Naive thymus-derived CD4-positive, alpha-beta T cell (primary cell): ENCODE measurements at places on chromosomes 12 and 14. TPM values are rescaled to one million over a fixed set of nuclear protein-coding genes. Genes with fewer than 3 reads are reported as not detected.

Gene ACVRL1
- total RNA-seq, result not detected

Gene CLEC2D
- total RNA-seq, result 378 and 382 TPM in 2 replicates

Gene RHOJ
- not detected for total RNA-seq

DNA sequence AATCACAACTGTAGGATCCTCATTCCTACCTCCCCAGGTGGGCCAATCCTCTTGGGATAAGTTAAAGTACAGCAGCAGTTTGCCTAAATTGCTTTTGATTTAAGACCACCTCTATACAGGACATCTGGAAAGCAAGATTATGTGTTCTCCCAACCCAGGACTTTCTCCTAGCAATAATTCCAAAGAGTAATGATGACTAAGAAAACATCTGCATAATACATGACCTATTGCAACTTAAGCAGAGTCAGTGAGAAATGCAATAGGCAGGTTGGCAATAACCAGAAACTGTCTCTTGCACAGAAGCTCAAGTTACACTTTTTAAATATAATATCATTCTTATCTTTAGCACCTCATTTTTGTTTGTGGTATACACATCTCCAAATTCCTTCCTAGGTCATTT is 275.4 kb downstream of the TRHDE start:
- no peak for DNase-seq
- H3K36me3 ChIP-seq, result no peaks in the 10 kb centered on the region
- no peaks in the 10 kb centered on the region for H3K27me3 ChIP-seq
- no peak overlapping the region for H3K4me3 ChIP-seq
- H3K27ac ChIP-seq, result no peak overlapping the region

DNA sequence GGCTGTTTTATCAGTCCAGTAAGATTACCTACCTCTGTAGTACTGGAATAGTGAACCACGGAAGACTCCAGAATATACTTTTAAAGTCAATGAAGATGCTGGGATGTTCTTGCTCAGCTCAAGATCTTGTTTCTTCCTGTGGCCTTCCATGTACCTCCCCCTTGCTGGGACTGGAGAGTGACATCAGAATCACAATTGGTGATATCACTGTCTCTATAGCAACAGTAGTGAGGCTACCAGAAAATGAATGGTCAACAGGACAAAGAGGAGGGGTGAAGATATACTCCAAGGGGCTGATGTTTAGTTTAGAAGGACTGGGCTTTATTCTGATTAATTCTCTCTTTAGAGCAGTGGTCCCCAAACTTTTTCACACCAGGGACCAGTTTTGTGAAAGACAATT is 3.8 kb downstream of the AKAP3 start:
- no peaks in the 10 kb centered on the region for H3K27me3 ChIP-seq
- no peak overlapping the region for H3K27ac ChIP-seq
- DNase-seq, result no peak

- no peaks in the 10 kb centered on the region for H3K36me3 ChIP-seq
- H3K27me3 ChIP-seq, result no peaks in the 10 kb centered on the region
- H3K27ac ChIP-seq, result no peak overlapping the region
- DNase-seq, result no peak
- H3K4me3 ChIP-seq, result no peak overlapping the region
These were observed 56.7 kb downstream of the MYRFL start for GRCh38 chr12:69881771-69882170.

DNA sequence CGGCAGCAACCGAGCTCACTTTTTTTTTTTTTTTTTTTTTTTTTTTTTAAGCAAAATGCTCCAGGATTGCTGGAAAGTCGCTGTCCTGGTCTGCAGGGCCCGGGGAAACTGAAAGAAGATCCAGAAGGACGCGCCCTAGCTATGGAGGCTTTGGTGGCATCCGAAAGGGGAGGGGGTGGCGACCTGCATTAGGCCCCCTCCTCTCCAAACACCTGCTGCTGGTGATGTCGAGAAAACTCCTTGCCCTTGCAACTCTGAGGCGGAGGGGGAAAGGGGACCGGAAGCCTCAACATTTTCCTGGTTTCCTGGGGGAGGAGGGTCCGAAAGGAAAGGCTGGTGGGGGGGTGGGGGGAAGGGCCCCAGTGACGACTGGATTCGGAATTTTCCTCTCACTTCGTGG is 421.1 kb downstream of the VRK1 start:
- H3K27ac ChIP-seq, result no peak overlapping the region
- no peaks in the 10 kb centered on the region for H3K36me3 ChIP-seq
- no peaks in the 10 kb centered on the region for H3K4me1 ChIP-seq
- no peak for DNase-seq
